ENCODE measurements at places on chromosomes 1 and 21.

- DNase-seq, result no peak
Observed at GRCh38 chr1:3064901-3065300, 4.1 kb upstream of the PRDM16 start.

DNA sequence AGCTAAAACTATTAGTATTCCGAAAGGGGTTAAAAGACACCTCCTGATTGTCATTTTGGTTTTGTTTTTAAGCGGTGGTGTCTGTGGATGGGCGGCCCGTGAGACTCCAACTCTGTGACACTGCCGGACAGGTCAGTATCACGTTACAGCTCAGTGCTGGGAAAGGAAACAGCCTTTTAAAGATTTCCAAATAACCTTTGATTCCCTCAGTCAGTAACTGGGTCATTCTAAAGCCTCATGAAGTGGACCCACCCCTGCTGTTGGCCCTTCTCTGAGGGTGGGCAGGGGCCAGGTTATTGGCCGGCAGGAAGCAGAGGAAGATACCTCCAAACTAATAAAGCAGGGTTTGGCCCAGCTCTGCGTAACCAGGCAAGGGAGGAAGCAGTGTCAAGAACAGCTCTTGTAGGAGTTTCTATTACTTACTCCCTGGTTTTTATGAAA, 2.3 kb downstream of the RHOU start:
- DNase-seq, result no peak

DNA sequence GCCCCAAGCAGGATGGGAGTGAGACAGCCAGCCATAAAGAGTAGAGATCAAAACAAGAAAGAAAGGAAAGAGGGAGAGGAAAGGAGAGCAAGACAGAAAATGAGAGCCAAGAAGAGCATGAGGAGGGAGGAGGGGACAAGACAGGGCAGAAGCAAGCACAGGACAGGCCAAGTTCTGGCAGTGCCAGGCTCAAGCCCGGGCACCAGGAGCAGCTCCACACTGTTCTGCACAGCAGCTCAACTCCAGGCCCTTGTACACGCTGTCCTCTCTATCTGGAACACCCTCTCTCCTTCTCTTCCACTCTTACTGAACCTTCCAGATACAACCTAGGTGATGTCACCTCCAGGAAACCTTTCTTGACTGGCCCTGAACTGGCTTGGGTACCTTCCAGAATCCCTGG, 11.7 kb downstream of the IFFO2 start:
- DNase-seq, result no peak

DNA sequence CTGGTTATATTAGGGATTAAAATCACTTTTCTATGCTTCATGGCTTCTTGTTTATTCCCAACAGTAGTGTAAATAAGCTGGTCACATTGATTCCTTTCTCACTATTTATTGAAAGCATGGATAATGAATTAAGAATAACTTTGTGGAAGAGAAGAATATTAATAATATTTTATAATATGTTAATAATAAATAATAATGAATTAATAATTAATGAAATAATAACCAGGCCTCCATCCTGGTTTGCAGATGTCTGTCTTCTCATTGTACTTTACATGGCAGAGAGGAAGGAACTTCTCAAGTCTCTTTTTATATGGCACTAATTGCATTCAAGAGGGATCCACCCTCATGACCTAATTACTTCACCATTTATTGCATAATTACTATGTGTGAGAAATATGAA, 473.5 kb downstream of the PTPRC start:
- DNase-seq, result no peak

DNA sequence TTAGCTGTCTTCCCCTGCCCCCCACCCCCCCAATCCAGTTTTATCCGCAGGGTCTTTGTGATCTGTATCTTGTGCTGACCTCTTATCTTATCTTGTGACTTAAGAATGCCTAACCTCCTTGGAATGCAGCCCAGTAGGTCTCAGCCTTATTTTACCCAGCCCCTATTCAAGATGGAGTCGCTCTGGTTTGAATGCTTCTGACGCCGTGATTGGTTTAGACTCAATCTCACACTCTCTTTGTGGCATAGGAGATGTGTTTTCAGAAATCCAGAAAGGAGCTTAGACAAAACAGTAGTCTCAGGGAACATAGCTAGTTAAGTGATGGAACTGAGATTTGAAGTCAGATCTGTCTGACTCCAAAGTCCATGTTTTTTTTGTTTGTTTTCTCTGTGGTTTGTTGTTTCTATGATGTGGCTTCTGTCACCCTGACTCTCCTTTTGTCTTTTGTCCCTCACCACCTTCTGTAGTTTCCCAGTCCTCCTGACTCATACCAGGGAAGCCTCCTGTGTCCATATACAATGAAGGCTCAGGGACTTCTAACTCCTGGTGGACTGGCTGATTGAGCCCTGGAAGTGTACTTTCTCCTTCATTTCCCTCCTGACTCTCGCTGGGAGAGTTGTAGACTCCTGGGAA, 18.1 kb upstream of the USP24 start:
- DNase-seq, result no peak

GRCh38 chr21:38968887-38969543, 163.3 kb downstream of the ETS2 start:
- DNase-seq, result no peak

DNA sequence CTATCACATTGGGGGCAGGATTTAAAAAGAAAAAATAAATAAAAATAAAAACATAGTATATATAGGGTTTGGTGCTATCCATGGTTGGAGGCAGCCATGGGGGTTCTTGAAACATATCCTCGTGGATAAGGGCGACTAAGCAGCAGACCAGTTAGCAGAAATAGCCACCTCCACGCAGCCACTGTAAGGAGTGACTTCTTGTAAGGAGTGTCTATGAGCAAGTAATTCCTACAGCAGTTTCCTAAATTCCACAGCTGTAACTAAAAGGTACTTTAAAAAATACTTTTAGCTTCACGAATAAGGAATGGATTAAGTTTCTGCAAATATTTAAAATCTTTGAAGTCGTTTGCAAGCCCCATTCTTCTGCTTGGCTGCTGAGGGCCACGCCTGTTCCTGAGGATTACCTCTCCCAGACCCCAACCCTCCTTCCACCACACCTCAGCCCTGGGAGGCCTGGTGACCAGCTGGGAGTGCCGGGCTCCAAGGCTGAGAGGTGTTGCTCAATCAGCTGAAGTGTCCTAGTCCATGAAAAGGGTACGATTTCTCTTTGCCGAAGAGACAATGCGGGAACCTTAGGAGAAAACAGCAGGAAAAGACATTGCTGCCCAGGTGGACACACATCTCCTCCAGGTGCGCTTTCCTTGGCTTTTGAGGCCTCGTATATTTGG, 115.3 kb downstream of the ADSS2 start:
- DNase-seq, result no peak
